ENCODE measurements at places on chromosomes 7 and 10.

- no peak for DNase-seq
Observed at GRCh38 chr10:4108693-4109092, 323.7 kb upstream of the KLF6 start.

DNA sequence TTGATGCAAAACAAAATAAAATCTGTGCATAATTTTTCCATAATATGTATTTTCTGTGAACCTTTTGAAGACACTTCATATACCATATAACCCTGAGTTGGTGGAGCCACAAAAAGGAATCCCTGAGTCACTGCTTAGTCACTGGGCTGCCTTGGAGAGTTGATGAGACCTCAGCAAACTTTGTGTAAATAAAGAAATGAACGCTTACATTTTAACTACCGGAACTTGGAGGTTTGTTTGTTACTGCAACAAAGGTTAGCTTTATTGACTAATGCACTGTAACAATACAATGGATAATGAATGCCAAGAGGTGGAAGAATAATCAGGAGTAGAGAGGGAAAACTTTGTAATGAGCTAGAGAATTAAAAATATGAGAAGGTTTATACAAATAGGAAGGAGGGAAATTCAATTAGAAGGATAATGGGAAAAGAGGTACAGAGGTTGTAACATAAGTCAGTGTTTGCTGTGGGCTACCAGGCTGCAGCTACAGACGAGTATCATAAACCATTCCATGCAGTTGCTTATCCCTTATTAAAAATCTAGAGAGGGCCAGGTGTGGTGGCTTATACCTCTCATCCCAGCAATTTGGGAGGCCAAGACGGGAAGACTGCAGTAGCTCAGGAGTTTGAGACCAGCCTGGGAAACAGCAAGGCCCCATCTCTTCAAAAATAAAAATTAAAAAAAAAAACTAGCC, 1042.1 kb downstream of the TYW1 start:
- no peak for DNase-seq

GRCh38 chr10:120995768-120996167, 144.6 kb downstream of the WDR11 start:
- DNase-seq = no peak

- no peak for DNase-seq
Observed at GRCh38 chr7:111232249-111233084, 141.5 kb downstream of the LRRN3 start.

DNA sequence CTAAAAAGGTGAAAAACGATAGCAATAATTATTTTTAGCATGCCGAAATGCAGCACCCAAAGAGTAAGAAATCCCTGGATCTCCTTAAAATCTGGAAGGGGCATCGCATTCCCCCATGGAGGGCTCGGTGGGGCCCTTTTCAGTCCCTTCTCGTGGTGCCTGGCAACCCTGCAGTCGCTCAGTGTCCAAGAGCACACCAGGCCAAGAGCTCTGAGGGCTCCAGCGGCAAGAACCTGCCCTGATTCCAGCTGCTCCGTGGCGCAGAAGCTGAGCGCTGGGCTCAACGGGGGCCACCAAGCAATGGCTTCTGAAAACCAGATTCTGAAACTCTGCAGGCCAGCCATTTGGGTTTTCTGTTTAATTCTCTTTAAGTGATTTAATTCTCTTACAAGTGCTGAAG, 131.2 kb downstream of the PRKAG2 start:
- no peak for DNase-seq

Measured in hypothalamus (tissue), 51 donors.